ENCODE measurements at places on chromosomes 1 and 21.

DNA sequence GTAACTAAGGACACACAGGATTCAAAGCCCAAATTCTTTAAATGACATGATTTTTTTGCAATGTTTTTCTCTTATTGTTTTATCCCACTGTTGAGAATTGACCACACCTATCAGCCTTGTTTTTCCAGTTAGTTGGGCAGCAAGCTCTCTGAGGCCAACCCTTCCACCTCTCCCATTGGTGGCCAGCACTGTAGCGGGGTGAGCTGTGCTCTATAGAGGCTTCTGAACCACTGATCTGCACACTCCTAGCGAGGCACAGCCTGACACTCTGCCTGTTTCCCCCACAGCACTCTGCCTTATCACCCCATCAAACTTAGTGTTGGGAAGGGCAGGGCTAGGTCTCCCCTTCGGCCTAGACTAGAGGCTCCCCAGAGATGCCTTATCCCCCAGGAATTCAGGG, 19.5 kb downstream of the AHDC1 start:
- DNase-seq, result no peak
- no peaks in the 10 kb centered on the region for H3K27me3 ChIP-seq
- H3K4me3 ChIP-seq, result no peak overlapping the region
- H3K4me1 ChIP-seq, result no peaks in the 10 kb centered on the region
- no peak overlapping the region for H3K27ac ChIP-seq

GRCh38 chr1:96116731-96117130, 604.9 kb upstream of the PTBP2 start:
- H3K4me1 ChIP-seq, result no peaks in the 10 kb centered on the region
- no peaks in the 10 kb centered on the region for H3K27me3 ChIP-seq
- DNase-seq, result no peak
- H3K4me3 ChIP-seq, result no peak overlapping the region
- H3K36me3 ChIP-seq, result no peaks in the 10 kb centered on the region

GRCh38 chr1:184069675-184070074, 18.1 kb downstream of the TSEN15 start:
- H3K4me1 ChIP-seq, result no peaks in the 10 kb centered on the region
- DNase-seq, result no peak
- no peak overlapping the region for H3K27ac ChIP-seq
- no peak overlapping the region for H3K4me3 ChIP-seq
- H3K36me3 ChIP-seq, result peaks cover 5% of the 10 kb centered on the region

DNA sequence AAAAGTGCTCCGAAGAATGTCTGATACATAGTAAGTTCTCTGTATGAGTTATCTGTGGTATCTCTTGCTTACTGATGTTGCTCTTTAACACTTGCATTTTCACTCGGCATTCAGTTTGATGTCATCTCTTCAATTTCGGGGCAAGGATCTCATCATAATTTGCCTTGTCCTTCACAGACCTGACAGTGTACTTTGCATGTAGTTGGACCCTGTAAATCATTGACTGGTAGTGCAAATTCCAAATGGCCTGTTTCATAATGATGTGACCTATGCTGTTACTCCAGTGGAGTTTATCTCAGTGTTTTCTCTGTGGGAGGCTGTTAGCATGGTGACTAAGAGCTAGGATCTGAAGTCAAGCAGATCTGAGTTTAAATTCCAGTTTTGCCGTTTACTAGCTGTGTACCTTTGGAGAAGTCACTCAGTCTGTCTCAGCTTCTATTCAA, 34.2 kb upstream of the ABCD3 start:
- no peaks in the 10 kb centered on the region for H3K4me1 ChIP-seq
- H3K4me3 ChIP-seq, result no peak overlapping the region
- no peaks in the 10 kb centered on the region for H3K36me3 ChIP-seq
- DNase-seq, result no peak
- no peak overlapping the region for H3K27ac ChIP-seq

DNA sequence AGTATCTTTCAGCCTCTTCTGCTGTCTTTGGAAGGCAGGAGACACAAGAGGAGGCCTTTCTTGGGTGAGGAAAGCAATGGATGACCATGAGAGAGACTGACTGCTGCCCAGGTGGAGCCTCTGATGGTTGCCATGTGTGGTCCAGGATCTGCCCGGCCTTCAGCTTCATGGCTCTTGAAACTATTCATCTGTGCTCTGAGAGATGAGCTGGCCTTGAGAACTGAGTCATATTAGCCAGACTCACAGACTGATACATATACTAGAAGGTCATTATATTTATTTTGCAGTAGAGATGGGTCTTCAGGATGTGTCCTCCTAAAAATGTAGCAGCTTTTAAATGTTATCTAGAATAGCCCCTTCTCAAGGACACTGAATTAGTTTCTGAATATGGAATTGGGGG, 33.7 kb downstream of the PTGFRN start:
- H3K4me3 ChIP-seq, result no peak overlapping the region
- peaks cover 22% of the 10 kb centered on the region for H3K36me3 ChIP-seq
- H3K27me3 ChIP-seq, result no peaks in the 10 kb centered on the region
- no peaks in the 10 kb centered on the region for H3K4me1 ChIP-seq

GRCh38 chr1:27100335-27101053, 54.4 kb downstream of the SLC9A1 start:
- peaks cover 2% of the 10 kb centered on the region for H3K36me3 ChIP-seq
- H3K4me1 ChIP-seq, result no peaks in the 10 kb centered on the region
- no peak for DNase-seq
- peak overlapping the region; percentile 98 for H3K27ac ChIP-seq
- H3K27me3 ChIP-seq, result no peaks in the 10 kb centered on the region

- H3K27me3 ChIP-seq, result no peaks in the 10 kb centered on the region
- H3K4me1 ChIP-seq, result no peaks in the 10 kb centered on the region
- no peak for DNase-seq
- H3K4me3 ChIP-seq, result no peak overlapping the region
- no peaks in the 10 kb centered on the region for H3K36me3 ChIP-seq
Measured at GRCh38 chr1:46903481-46903880, 37.8 kb downstream of the CYP4A11 start.

- no peak overlapping the region for H3K4me3 ChIP-seq
- no peaks in the 10 kb centered on the region for H3K4me1 ChIP-seq
Measured at GRCh38 chr21:33386222-33386784, 16.9 kb upstream of the IFNGR2 start.

DNA sequence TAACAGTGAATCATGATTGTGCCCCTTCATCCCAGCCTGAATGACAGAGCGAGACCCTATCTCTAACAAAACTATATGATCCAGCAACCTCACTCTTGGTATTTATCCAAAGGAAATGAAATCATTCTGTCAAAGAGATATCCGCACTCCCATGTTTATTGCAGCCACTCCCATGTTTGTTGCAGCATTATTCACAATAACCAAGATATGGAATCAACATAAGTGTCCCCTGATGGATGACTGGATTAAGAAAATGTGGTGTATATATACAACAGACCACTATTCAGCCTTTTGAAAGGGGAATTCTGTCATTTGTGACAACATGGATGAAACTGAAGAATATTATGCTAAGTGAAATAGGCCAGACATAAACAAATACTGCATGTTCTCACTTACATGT, 44.4 kb downstream of the TRMT1L start:
- H3K27me3 ChIP-seq, result no peaks in the 10 kb centered on the region
- DNase-seq, result no peak
- H3K4me1 ChIP-seq, result no peaks in the 10 kb centered on the region
- H3K27ac ChIP-seq, result no peak overlapping the region

- no peaks in the 10 kb centered on the region for H3K4me1 ChIP-seq
- H3K27me3 ChIP-seq, result no peaks in the 10 kb centered on the region
- H3K27ac ChIP-seq, result no peak overlapping the region
- H3K36me3 ChIP-seq, result no peaks in the 10 kb centered on the region
Measured at GRCh38 chr1:4654764-4655673, 610 bp downstream of the AJAP1 start.

DNA sequence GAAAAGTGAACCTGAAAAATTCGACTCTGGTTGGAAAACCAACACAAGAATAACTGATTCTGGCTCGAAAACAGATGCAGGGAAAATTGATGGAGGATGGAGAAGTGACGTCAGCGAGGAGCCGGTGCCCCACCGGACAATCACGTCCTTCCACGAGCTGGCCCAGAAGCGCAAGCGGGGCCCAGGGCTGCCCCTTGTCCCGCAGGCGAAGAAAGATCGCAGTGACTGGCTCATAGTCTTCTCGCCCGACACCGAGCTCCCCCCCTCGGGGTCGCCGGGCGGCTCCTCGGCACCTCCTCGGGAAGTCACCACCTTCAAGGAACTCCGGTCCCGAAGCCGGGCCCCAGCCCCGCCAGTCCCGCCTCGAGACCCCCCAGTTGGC, 1.9 kb downstream of the RUSC1 start:
- no peak for DNase-seq
- H3K27me3 ChIP-seq, result no peaks in the 10 kb centered on the region
- peaks cover 46% of the 10 kb centered on the region for H3K4me1 ChIP-seq
- H3K36me3 ChIP-seq, result peaks cover 18% of the 10 kb centered on the region
- peak overlapping the region; percentile 97 for H3K27ac ChIP-seq

GRCh38 chr1:99656701-99657100, 10.8 kb downstream of the PALMD start:
- no peaks in the 10 kb centered on the region for H3K4me1 ChIP-seq
- DNase-seq, result no peak
- no peak overlapping the region for H3K4me3 ChIP-seq

- H3K4me1 ChIP-seq, result peaks cover 55% of the 10 kb centered on the region
- peak overlapping the region; percentile 63 for H3K27ac ChIP-seq
- DNase-seq, result no peak
- no peak overlapping the region for H3K4me3 ChIP-seq
- no peaks in the 10 kb centered on the region for H3K36me3 ChIP-seq
- no peaks in the 10 kb centered on the region for H3K27me3 ChIP-seq
Measured at GRCh38 chr1:230204842-230205241, 137.8 kb downstream of the GALNT2 start.

GRCh38 chr1:211833174-211833820, 2.7 kb upstream of the LPGAT1 start:
- no peaks in the 10 kb centered on the region for H3K27me3 ChIP-seq
- DNase-seq, result no peak
- no peak overlapping the region for H3K27ac ChIP-seq
- no peak overlapping the region for H3K4me3 ChIP-seq
- H3K4me1 ChIP-seq, result peaks cover 17% of the 10 kb centered on the region
- H3K36me3 ChIP-seq, result no peaks in the 10 kb centered on the region

DNA sequence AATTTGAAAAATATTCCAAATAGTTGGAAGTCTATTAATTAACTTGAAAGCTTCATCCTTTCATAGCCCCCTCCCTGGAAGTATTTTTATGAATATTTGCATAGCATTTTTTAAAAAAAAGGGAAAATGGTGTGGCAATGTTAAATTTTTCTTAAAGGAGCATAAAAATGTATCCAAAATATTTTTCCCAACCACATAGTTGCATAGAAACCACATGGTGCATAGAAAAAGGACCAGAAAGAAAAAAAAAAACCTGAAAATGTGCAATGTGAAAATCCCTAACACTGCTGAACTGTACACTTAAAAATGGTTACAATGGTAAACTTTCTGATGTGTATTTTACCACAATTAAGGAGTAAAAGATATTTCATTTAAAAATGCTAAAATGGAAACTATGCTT, 8.0 kb downstream of the C1orf167 start:
- no peaks in the 10 kb centered on the region for H3K27me3 ChIP-seq
- H3K27ac ChIP-seq, result no peak overlapping the region
- no peak overlapping the region for H3K4me3 ChIP-seq
- no peaks in the 10 kb centered on the region for H3K36me3 ChIP-seq
- DNase-seq, result no peak

DNA sequence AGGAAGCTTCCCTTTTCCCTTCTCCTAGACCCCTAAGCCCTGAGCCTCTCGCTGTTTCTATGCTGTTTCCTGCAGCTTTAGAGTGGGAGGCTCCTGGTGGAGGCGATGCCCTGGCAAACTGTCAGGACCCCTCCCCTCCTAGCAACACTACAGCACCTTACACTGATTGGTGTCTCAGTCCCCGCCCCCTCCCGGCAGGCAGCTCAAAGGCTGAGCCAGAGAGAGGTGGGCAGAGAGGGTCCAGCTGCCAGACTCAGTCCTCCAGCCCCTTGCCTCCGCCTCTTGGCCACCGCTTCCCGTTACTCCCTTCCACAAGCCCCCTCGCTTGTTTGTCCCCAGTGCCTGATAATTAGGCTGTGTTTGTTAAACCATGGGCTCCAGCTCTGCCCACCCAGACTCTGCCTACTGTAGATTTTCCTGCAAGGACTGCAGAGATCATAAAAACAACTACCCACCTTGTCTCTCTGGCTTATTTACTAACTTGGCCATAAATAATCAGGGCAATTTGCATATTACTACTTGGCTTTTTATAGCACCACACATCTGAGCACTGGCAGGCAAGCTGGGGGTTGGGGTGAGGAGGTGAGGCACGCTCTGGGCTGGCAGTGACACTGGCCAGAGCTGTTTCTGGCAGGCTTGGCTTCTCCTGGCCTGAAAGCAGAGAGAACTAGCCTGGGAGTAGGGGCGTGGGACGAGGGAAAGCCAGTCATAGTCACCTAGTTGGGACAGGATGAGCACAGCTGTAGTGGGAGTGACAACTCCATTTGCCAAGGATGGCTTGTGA, 107.5 kb downstream of the CSMD2 start:
- H3K4me1 ChIP-seq, result peaks cover 37% of the 10 kb centered on the region
- H3K4me3 ChIP-seq, result no peak overlapping the region
- no peaks in the 10 kb centered on the region for H3K27me3 ChIP-seq
- H3K27ac ChIP-seq, result peak overlapping the region; percentile 67

- DNase-seq, result no peak
- H3K27ac ChIP-seq, result no peak overlapping the region
- H3K4me1 ChIP-seq, result peaks cover 8% of the 10 kb centered on the region
- no peaks in the 10 kb centered on the region for H3K36me3 ChIP-seq
Measured at GRCh38 chr1:175600721-175601440, 142.5 kb downstream of the TNR start.

GRCh38 chr1:1168451-1169411, 4.9 kb upstream of the TTLL10 start:
- H3K27me3 ChIP-seq, result no peaks in the 10 kb centered on the region
- H3K4me1 ChIP-seq, result no peaks in the 10 kb centered on the region
- H3K36me3 ChIP-seq, result no peaks in the 10 kb centered on the region
- no peak overlapping the region for H3K4me3 ChIP-seq
- H3K27ac ChIP-seq, result no peak overlapping the region
- DNase-seq, result no peak

DNA sequence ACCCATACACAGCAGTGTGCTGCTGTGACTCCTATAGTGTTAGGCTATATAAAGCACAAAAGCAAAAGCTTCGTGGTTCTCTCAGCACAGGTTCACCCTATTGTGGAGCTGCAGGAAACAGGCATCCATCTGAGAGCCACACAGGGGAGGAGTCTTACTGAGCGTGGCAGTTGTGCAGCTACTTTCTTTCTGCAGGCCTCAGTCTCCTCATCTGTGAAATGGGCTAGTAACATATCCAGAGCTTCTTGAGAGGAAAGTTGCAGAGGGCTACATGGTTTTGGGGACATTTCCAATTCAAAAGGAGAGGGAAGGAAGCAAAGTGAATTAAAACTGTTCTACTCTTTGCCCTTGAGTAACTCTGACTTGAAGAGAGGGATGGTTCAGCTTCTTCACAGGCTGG, 142.0 kb downstream of the FOXD2 start:
- H3K27me3 ChIP-seq, result no peaks in the 10 kb centered on the region
- no peak overlapping the region for H3K27ac ChIP-seq
- no peaks in the 10 kb centered on the region for H3K36me3 ChIP-seq
- DNase-seq, result no peak

- no peaks in the 10 kb centered on the region for H3K4me1 ChIP-seq
- no peak overlapping the region for H3K4me3 ChIP-seq
- H3K27me3 ChIP-seq, result no peaks in the 10 kb centered on the region
- H3K36me3 ChIP-seq, result no peaks in the 10 kb centered on the region
Measured at GRCh38 chr1:247113733-247114271, 9.6 kb upstream of the ZNF669 start.
